ENCODE measurements at places on chromosomes 2 and 18.

- peak; percentile 87 for DNase-seq
Observed at GRCh38 chr2:201235860-201236811, 24.2 kb upstream of the CASP8 start.

GRCh38 chr2:225177098-225177497 is 134.8 kb upstream of the DOCK10 start:
- DNase-seq, result no peak

- no peak for DNase-seq
Observed at GRCh38 chr2:223467196-223467595, 135.0 kb downstream of the SCG2 start.

DNA sequence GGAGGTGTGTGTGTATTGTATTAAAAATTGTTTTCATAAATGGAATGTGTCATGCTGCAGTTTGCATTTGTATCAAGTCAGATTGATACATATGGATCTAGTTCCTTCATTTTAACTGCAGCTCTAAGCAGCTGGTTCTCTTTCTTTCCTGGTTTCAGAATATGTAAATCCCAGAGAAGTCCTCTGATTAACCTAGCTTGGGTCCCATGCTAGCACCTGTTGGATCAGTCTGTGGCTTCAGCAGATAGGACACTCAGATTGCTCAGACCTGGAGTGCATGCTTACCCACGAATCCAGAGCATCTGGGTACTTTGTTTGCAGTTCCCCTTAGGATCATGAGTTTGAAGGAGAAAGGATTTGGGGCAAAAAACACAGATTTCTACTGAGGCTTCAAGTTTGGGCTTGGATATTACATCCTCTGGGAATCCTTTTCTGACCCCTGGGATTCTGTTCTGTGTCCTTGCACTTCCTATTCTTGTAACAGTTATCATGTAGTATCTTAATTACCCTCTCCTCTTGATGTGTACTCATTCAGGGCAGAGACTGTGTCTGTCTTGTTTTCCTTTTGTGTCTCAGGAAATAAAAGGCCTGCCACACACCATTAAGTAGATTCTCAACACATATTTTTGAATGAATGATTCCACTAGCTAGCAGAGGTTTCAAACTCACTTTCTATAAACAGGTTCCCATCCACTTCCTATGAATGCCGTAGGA is 142.1 kb downstream of the PHLPP1 start:
- DNase-seq, result no peak

GRCh38 chr2:240926516-240927389 is 20.6 kb downstream of the CROCC2 start:
- DNase-seq, result no peak

- DNase-seq, result peak; percentile 63
Observed at GRCh38 chr2:197306696-197307040, 3.9 kb downstream of the ANKRD44 start.

DNA sequence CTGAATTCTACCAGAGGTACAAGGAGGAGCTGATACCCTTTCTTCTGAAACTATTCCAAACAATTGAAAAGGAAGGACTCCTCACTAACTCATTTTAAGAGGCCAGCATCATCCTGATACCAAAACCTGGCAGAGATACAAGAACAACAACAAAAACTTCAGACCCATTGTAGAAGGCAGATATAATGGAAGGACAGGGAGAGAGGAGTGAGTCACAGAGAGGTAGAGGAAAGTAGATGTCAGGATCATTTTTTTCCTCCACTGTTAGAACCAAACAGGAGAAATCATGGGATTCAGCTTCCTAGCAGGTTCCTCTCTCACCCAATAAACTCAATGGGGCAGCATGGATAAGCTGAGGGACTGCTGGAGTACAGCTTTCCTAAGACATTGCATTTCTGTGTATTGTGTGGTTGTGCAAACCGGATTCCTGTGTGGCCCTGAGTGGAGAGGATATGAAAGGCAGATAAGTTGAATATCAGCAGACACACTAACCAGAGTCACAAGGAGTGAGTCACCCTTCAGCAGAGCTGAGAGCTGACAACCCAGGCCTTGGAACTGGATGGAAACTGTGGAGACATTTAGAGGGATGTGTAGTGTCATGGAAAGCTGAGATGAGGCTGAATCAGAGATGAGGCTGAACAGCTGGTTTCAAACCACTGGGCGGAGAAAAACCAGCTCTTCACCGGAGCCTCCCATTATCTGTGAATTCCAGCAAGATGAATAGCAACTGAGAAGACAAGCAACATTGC is 60.9 kb upstream of the MMADHC start:
- no peak for DNase-seq

DNA sequence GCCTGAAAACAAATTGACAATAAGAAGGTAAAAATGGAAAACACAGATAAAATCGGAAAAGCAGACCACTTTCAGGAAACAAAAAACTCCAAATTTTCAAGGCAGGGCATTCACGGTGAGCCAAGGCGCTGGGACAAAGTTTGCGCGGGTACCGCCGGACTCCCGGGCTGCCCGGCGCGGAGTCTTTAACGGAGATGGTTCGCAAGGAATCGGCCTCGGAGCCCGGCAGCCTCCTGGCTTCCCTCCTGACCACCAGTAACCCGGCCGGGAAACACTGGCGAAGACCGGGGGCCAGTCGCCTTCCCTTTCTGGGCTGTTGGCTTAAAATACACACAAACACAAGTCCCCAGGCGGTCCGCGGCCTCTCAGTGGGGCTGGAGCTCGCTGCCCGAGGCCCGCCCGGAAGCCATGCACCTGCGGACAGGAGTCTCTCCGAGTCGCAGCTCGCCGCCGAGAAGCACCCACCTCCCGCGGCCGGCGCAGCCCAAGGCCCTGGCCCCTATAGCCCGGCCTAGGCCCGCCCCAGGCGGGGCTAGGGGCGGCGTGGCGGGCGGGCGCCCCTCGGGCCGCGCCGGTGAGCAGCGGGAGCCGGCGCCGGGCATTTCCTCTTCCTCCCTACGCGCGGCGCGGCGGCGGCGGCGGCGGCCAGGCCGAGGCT is 622 bp upstream of the KCMF1 start:
- peak; percentile 69 for DNase-seq

GRCh38 chr2:86249579-86250391 is 50.5 kb downstream of the MRPL35 start:
- peak; percentile 81 for DNase-seq

DNA sequence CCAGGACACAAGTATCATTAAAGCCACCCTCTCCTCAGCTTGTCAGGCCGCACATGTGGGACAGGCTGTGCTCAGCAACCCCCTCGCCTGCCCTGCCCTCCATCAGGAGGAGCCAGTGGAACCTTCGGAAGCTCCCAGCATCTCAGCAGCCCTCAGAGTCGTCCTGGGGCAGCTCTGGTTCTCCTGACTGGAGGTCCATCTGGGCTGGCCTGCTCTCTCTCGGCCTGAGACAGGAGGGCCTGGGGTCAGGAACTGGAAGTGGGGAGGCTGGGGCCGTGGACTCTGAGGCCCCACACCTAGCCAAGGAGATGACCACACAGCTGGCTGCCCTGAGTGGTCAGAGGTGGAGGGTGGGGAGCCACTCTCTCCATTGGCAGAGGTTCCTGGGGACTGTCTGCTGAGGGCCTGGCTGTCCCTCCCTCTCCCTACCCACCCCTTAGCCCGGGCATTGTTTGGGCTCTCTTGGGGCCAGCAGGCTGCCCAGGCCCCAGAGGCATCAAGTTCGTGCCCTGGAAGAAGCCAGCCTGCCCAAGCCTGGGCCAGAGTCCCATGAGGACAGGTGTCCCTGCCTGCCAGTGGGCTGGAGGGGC is 23.1 kb downstream of the ODC1 start:
- DNase-seq, result no peak

DNA sequence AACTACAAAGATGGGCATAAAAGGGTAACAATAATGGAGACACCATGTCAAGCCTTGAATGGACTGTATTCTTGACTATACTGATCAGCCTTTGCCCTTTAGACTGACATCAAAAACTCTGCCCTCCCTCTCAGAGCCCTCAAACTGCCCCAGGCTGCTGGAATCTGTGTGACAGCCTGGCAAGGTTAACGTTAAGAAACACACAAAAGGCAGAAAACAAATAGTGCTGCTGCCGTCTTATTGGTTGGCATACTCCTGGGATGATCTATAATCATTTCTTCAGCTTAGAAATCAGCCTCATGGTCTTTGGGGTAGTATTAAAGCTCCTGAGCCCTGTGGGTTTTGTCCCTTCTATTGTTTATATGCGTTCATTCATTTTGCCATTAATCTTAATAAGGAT is 338.0 kb downstream of the DCC start:
- DNase-seq, result no peak

- DNase-seq, result peak; percentile 68
Observed at GRCh38 chr2:3377279-3377611, 373 bp downstream of the EIPR1 start.

DNA sequence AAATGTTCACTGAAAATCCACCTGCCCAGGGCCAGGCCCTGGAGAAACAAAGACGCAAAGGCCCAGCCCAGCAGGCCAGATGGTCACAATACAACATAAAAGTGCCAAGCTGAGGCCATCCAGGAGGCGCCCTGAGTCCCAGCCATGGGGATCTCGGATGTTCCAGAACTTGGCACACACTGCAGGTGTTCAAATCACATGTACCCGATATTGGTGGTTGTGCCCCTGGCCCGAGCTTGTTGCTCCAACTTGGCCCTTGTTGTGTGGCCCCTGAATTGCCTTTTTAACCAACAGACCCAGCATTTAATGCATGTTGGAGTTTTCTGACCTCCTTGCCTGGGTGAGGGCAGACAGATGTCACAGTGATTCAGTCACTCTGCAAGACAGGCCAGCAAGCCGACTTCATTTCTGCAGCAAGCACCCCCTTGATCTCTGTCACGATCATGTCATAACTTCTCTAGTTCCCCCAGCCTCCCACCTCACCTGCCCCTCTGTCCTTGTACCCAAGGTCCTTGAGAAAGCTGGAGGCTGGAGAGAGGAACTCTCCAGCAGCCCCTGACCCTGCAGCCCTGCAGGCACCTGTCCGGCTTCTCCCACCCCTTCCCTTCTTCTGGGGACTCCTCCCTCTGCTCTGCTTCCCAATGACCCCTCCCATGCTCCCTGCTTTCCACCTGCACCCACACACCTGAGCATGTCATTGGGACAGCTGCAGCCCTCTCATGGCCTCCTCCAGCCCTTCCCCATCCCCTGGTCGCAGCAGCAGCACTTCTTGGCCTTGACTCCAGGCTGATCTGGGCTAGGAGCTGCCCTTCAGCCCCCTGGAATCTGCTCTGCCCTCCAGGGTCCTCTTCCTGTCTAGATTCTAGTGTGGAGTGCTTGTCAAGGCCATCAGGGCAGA is 9.1 kb downstream of the NGEF start:
- DNase-seq, result no peak

GRCh38 chr2:12721566-12722446 is 5.1 kb downstream of the TRIB2 start:
- DNase-seq, result no peak

GRCh38 chr2:27495840-27496356 is 741 bp upstream of the GCKR start:
- DNase-seq, result no peak

DNA sequence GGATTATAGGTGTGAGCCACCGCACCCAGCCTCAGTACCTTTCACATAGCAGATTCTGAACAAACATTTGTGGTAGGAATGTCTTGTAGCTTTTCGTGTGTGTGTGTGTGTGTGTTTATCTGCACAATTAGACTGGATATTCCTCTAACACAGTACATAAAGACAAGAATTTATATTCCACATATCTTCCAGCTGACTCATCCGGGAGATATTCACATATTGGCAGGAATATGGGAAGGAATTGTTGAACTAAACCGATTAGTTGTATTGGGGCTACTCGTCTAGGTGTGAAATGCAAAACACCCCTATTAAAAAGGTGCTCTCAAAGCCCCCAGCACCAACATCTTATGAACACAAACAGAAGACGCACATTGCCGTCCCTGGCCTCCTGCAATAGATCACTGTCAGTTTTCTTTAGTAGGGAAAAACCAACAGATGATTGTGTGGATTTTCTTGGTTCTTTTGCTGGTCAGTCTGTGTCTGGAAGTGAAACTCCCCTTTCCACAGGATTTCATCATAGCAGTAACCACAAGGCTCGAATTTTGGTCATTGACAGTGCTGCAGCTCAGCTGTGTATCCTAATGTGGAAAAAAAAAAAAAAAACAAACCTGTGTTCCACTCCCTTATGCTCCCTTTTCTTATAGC is 208.5 kb upstream of the ACVR2A start:
- no peak for DNase-seq

- peak; percentile 79 for DNase-seq
Observed at GRCh38 chr2:69565431-69565839, 78.1 kb downstream of the AAK1 start.

- DNase-seq, result no peak
Observed at GRCh38 chr2:148638543-148638942, 6.0 kb upstream of the EPC2 start.

DNA sequence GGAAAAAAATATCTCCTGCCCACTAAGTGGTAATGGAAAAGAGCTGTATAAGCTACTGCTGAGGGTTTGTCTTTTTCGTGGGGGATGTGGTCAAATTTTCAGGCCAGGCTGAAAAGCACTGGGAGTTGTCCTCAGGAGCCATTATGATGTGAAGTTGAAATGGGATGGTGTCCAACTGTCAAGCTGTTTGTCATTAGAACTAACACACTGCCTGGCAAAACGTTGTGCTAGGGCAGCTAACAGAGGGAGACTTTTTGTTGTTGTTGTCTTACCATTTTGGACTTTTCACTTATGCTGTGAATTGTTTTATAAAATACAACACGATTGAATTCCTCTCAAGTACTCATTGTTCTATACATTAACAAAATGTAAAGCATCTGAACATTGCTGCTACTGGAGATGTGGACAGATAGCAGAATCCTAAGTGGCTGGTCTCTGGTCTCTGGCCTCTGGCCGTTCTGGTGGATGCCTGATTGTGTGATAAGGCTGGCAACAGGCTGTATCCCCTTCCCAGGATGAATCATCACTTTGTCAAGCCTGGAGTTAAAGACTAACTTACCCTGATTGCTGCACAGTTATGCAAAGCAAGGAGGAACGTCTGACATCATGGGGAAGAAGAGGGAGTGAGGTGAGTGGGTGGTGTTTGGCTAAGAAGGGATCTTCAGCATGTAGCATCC is 2.3 kb downstream of the MYO1B start:
- no peak for DNase-seq

GRCh38 chr2:30074023-30074422 is 72.8 kb upstream of the YPEL5 start:
- DNase-seq, result no peak

DNA sequence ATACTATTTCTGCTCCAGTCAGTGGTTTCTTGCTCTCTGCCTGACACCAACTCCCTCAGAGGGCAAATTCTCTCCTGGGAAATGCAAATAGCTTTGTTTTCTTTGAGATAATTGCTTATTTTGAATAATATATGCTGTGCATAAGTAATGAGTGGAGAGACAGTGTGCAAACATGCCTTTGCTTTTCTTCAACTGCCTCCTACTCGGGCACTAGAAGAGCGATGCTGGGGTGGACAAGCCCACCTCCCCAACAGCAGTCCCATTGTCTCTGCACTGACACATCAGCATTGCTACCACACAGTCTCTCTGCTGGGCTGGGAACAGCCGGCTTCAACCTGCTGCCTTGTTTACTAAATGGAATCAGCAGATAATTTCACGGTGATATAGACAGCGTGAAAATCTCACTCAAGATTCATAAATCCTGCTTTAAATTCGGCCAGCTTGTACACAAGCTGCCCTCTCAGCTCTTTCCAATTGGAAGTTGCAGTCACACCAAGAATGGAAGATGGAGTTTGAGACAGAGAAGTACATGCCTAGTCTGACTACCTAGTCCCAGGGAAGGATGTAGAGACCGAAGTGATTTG is 694.5 kb downstream of the TDRD15 start:
- no peak for DNase-seq

Data from NAMALWA (cell line).